Activated T-helper 17 cell treated with anti-CD3 and anti-CD28 coated beads, Interleukin-2, amount 50 U/mL, for 72 hours (primary cell): ENCODE measurements at places on chromosomes 11 and 22. TPM values are rescaled to one million over a fixed set of nuclear protein-coding genes. Genes with fewer than 3 reads are reported as not detected.

TEX12 gene
- total RNA-seq, result 0.99 TPM

RIC8A gene
- total RNA-seq, result 139 TPM

CBLIF gene
- not detected for total RNA-seq

MMP11 gene
- 0.45 TPM for total RNA-seq

DNAJB13 gene
- 1.2 TPM for total RNA-seq
